NCI-H82 (cell line): ENCODE measurements at places on chromosomes 4 and X.

DNA sequence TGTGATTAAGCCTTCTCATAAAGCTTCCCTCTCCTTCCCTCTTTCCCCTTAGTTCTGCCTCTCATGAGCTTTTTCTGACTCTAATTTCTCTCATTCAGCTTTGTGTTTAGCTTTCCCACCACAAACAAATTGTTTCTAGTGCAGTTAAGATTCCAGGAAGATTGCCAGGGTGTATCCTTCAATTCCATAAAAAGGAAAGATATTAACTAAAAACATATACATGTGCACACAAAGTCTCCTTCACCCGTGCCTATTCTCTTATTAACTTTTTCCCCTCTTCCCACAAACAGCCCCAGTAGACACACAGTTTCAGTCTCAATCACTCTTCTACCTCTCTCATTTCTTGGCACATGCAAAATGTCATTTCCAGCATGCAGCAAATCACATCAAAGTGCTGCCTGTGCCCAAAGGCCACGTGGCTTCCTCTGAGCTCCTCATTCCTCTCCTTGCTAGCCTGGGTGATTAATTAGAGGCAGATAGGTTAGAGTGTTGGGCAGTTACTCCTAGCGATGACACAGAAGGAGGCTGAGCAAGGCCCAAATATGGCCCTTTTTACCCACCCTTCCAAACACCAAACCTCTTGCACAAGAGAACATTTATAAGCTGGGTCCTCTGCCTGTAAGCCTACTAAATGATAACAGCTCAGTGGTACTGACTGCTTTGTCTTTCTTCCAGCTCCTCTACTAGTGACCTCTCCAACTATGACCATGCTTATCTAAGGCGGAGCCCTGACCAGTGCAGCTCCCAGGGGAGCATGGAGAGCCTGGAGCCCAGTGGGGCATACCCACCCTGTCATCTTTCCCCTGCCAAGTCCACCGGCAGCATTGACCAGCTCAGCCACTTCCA is 159.6 kb downstream of the SOWAHB start:
- no peak for DNase-seq

- DNase-seq = no peak
Measured at GRCh38 chr4:168390041-168390440, 71.5 kb upstream of the DDX60 start.

GRCh38 chrX:41449615-41450014 is 2.5 kb downstream of the NYX start:
- no peak for DNase-seq

DNA sequence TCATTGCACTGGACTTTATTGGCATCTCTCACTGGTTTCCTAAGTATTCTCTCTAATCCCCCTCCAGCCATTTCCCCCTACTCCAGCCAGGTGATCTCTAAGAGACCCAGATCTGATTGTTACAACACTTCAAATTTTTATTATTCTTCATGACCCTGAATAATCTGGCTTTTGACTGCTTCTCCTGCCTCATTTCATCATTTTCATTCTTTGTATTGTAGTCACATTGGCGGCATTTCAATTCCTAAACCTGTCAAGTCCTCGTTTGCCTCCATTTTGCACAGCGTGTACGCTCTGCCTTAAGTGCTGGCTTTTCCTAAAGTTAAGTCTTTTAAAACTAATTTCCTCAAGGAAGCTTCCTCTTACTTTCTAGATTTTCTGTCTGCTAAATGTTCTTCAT is 31.6 kb downstream of the UBE2K start:
- no peak for DNase-seq

DNA sequence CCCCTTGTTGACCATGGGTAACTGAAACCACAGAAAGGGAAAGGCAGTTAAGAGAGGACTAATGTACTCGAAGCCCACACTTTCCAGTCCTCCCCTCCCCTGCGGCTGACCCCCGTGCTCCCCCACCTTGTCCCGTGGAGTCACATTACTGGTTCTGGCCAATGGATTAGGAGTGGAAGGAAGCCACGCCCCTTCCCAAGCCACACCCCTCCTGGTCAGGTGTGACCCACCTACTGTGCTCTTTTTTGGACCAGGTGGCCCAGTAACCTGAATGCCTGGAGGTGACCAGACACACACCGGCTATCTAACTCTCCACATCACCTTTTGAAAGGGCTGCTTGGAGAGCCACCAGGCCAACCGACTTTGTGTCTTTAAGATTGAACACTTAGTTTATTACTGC is 109.3 kb upstream of the MSX1 start:
- no peak for DNase-seq

DNA sequence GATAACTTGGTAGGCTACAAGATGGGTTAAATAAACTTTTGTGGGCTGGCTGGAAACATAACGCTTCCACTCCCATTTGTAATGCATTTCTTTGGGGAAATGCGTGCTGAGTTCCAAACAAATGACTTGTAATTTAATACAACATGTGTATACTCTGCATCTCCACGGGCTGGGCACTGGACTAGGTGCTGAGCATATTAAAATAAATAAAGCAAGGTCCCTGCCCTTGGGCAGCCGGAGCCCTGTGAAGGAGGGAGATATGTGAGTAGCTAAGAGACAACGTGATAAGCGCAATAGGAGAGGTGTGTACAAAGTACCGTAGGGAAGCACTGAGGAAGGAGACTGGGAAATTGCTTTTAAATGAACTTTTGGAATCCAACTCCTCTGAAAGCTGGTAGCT is 147.2 kb upstream of the RBPJ start:
- no peak for DNase-seq

DNA sequence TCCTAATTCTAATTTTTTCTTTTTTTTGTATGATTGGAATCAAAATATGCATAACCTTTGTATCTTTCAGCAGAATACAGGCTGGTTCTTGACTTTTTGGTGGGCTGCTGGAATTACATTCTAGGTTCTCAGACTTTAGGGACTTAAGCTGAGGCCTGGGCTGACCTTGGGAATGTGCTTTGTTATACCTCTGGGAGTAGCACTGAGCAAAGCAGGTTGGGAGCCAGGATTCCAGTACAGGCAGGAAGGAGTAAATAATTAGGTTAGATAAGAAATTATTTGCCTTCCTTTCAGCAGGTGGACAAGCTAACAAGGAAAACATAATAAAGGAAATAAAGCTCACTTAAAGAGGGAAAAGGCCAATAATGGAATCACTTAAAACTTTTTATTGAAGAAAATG is 49.9 kb upstream of the SLC4A4 start:
- DNase-seq = no peak
